ENCODE measurements at places on chromosomes 7 and 10.

- DNase-seq: no peak
Measured at GRCh38 chr10:77093126-77093525, 544.5 kb downstream of the KCNMA1 start.

DNA sequence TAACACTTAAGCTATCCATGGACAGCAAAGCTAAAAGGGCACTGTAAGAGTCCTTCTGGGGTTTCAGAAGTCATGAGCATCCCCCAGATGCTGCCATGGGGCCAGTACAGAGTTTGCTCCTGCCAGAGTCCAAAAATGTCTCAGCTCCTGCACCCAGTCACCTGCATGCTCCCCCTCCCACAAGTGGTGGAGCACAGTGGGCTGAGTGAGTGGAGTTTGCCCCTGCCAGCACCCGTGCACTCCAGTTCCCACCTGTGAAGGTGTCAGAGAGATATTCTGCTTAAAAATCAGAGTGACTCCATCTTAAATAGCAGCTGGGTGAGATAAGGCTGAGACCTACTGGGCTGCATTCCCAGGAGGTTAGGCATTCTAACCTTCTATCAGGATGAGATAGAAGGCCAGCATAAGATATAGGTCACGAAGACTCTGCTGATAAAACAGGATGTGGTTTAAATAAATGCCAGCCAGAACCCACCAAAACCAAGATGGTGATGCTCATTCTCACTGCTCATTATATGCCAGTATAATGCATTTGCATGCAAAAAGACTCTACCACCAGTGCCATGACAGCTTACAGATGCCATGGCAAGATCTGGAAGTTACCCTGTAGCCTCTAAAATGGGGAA, 140.1 kb upstream of the ZNF92 start:
- no peak for DNase-seq

- DNase-seq: no peak
Measured at GRCh38 chr7:30559611-30560010, 35.1 kb upstream of the GARS1 start.

- DNase-seq: peak; percentile 7
Measured at GRCh38 chr7:81845744-81846241, 75.9 kb upstream of the HGF start.

DNA sequence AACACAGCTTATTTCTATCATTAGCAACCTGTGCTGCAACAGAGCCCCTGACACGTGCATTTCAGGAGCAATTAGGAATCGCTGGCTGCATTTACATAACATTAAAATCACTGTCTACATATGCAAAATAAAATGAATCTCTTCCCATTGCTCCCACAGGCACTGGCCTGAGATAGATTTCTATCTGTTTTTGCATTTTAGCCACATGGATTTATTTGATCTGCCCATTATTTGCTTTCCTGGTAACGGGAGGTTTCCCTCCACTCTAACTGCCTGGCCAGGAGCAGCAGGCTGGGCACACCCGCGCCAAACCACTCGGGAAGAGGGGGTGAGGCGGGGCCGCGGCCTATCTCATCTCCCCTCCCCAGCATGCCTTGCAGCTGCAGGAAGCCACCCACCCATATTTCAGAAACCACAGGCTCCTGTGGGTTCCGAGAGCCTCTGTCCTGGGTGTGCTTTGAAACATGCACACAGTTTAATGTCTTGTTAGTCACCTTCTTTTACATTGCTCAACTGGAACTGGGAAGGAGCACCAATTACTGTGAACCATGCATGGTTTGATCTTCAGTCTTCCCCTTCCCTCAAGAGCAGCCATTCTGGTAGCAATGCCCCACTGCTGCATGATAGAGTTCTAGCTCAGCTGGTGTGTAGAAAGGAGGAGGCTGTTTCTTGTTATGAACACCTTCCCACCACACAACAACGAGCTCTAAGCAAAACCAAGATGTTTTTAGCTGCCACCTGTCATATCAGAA, 37.7 kb upstream of the IKZF1 start:
- DNase-seq: peak; percentile 52

- no peak for DNase-seq
Measured at GRCh38 chr10:130169136-130169859, 33.1 kb downstream of the GLRX3 start.

- DNase-seq: no peak
Measured at GRCh38 chr7:90879924-90880323, 283.8 kb downstream of the CDK14 start.

GRCh38 chr10:131129544-131129943, 182.0 kb downstream of the TCERG1L start:
- no peak for DNase-seq

DNA sequence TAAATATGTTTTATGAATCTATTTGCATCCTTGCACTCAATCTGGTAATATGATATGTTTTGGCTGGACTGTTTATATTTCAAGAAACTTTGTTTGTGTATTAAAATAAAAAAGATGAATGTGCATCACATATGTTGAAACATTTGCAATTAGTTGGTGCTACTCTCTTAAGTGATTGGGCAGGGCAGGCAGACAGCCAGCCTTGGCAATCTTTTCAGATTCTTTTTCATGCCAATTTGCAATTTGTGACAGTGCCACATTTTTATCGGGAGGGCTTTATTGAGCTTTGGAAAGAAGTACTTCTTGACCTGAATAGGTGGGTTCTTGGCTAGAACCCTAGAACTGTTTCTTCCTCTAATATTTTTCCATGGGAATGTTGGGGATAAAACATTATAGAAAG, 152.2 kb downstream of the NXPH1 start:
- DNase-seq: no peak

- no peak for DNase-seq
Measured at GRCh38 chr7:367351-367901, 77.5 kb downstream of the FOXL3 start.

DNA sequence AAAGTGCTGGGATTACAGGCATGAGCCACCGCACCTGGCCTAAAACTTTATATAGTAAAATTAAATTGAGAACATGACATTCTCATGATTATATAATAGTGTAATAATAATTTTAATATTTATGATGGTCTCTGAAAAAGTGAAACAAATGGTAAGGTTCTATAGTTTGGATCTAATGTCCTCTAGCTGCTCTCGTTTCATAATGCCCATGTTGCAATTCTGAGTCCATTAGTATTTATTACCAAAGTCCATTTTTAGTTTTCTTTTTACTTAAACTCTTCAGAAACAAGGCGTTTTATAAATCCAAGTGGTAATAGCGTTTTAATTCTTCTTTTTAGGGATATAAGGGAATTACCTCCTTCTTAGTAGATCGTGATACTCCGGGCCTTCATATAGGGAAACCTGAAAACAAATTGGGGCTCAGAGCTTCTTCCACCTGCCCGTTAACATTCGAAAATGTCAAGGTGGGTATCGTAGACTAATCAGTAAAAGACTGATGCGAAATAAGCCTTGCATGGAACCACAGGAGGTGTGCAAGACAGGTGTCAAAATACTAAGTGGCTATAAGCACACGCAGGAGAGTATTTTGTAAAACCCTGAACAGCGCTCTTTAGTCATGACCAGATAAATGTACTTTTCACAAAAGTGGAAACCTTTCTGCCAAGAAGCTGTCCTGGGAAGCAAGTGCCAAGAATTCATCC, 34.1 kb downstream of the ACADSB start:
- DNase-seq: no peak

DNA sequence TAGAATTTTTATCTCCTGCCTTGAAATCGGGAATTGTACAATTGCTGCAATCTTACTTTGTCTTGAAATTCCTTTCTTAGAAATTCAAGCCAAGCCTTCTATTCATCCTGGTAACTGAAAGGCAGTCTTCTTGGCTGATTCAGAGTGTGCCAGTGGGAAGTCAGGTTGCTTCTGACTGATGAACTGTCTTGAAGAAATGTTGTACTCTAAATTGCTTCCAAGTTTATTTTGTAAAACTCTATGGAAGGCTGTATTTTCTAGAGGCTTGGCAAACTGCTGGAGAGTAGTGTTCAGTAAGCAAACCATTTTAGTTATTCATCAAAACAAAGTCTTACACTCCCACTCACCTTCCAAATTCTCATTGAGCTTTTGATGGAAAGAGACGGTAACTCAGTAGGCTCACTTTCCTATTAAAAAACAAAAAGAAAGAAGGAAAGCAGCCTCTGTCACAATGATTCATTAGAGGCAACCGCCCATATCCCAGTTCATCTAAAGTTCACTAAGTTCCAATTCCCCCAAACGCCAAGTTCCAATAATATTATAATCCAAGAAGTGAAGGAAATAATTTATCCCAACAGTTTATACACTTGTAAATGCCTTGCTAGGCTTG, 187.9 kb upstream of the MALRD1 start:
- DNase-seq: no peak

GRCh38 chr7:34109936-34110780, 204.8 kb downstream of the BMPER start:
- DNase-seq: no peak

DNA sequence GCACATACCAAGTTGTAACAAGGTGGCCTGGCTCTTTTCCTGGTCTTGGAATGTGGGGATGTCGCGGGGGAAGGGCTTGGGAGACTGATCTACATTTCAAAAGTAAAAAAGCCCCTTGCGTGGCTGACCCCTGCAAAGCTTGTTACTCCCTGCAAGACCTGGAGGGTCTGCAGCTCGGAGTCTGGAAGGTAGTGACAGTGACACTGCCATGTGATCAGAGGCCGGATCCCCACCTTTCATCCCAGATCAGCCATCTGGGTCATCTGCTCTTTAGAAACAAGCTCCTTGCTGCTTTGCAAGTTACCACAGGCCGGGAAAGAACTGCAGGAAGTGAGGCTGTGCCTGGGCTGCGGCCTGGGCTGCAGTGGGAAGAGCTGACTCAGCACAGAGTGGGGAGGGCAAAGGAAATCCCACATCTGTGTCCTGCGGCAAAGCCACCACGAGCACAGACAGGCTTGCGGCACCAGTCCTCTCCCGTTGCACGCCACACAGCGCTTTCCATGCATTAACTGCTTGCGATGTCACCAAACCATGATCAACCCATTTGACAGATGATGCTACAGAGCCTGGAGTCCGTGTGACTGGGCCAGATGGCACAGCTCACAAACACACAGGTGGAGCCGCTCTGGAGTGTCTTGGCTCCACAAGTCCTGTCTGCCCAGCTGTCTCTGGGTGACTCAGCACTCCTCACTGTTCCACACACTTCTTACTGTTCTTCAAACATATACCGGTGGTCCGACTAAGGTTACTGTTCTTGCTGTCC, 97.7 kb downstream of the SH3PXD2A start:
- DNase-seq: no peak

GRCh38 chr10:92125144-92125543, 165.7 kb downstream of the CPEB3 start:
- DNase-seq: no peak

- DNase-seq: no peak
Measured at GRCh38 chr10:73864229-73864628, 10.1 kb downstream of the CAMK2G start.

DNA sequence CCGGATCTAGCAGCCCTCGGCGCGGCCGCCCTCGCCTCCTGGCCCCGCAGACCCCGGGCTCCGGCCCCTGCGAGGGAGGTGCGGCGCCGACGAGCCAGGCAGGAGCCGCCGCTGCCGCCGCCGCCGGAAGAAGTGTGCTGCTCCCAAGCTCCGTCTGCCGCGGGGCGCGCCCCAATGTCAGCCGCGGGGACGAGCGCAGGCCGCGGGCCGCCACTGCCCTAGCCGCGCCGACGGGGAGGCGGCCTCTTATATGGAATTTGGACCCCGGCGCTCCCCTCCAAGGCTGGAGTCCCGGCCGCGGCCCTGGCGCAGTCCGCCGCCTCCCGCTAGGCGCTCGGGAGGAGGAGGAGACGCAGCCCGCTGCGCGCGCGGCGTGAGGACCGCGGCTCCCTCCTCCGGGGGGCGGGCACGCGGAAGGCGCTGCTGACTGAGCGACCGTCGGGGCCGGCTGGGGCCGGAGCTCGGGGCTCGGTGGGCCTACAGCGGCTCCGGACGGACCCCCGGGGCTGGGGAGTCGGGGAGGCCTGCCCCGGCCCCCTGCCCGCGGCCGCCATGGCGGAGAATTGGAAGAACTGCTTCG, at the start of gene TRIM8:
Gene TRIM8 (plus strand): TSS at position 414 of the 580 bp plus-strand sequence. CDS start 139 bp downstream, at position 553.
- DNase-seq: peak; percentile 64

DNA sequence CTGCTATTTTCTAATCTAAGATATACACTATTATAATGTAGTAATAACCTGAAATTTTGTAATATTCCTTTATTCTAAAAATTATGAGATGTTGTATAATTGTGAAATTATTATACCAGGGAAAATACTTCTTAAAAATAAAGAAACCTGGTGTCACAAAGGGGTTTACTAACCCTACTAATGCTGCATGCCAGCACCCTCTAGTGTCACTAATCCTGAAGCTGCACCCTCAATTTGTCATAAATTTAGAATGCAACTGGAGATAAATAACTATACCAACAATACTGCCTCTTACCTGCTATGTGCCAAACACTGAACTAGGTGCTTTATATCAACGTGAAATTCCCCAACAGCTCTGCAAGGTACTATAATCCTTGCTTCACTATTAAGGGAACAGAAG, 30.8 kb downstream of the TM9SF3 start:
- DNase-seq: no peak

GRCh38 chr10:75209086-75209920, 1.3 kb upstream of the VDAC2 start:
- DNase-seq: no peak

- no peak for DNase-seq
Measured at GRCh38 chr7:23765943-23766342, 55.9 kb downstream of the STK31 start.

- no peak for DNase-seq
Measured at GRCh38 chr7:142866361-142867096, 11.7 kb downstream of the EPHB6 start.

- DNase-seq: no peak
Measured at GRCh38 chr7:69067397-69067796, 530.9 kb upstream of the AUTS2 start.

- DNase-seq: no peak
Measured at GRCh38 chr7:132998763-132999162, 83.1 kb downstream of the CHCHD3 start.

GRCh38 chr10:24299578-24300260, 90.8 kb downstream of the KIAA1217 start:
- DNase-seq: no peak

- DNase-seq: no peak
Measured at GRCh38 chr7:114214466-114214865, 200.1 kb upstream of the FOXP2 start.

DNA sequence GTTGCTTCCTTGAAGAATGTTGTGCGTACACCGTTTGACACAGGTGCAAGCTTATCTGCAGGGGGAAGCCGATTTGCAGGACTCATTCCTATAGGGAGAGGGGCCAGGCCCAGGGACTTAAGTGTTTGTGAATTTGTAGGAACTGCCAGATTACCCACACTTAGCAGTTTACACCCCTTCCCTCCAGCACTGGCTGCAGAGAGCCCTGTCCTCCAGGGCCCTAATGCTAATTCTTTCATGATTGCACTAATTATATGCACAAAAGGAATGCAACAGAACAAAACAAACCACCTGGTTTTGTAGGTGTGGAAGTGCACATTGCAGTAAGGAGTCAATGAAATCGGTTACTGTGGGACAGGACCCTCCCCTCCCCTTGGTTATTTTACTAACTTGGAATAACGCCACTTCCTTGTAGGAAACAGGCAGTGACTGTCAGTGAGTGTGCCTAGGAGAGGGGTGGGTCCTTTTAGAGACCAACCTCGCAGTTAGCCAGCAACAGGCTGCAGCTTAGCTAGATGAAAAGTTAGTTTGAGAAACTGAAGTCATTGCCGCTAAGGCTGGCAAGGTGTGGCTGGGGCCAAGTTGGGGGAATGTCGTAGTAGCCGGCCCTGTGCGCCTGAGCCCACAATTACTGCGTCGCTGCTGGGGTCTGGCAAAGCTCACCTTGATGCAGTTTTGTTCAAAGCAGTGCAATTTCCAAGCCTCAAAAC, 60.6 kb downstream of the CUX1 start:
- no peak for DNase-seq
